ENCODE measurements at places on chromosomes 1 and 21.

GRCh38 chr1:165650981-165651625 is 20.1 kb downstream of the MGST3 start:
- DNase-seq: no peak

- peak; percentile 17 for DNase-seq
Observed at GRCh38 chr1:88773540-88774150, 89.6 kb downstream of the PKN2 start.

DNA sequence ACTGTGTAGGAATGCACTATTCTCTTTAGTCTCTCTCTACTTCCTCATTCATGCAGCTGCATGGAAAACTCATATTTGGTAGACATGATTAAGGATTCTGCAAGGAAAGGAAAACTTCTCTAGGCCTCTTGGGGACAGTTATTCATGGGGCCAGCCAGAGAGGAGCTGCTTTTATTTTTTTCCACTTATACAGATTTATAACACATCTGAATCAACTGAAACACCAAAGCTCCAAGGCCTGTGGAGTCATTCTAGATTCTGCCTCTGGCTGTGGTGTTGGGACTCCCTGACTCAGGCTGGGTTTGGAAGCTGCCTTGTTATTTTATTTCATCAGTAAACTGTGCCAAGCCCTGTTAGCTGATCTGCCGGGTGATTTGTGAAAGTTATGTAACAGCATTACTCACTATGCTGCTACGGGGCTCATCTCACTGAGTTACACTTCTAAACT is 83.9 kb upstream of the EDEM3 start:
- peak; percentile 97 for DNase-seq

GRCh38 chr1:205591522-205592351 is 40.1 kb downstream of the ELK4 start:
- peak; percentile 89 for DNase-seq

DNA sequence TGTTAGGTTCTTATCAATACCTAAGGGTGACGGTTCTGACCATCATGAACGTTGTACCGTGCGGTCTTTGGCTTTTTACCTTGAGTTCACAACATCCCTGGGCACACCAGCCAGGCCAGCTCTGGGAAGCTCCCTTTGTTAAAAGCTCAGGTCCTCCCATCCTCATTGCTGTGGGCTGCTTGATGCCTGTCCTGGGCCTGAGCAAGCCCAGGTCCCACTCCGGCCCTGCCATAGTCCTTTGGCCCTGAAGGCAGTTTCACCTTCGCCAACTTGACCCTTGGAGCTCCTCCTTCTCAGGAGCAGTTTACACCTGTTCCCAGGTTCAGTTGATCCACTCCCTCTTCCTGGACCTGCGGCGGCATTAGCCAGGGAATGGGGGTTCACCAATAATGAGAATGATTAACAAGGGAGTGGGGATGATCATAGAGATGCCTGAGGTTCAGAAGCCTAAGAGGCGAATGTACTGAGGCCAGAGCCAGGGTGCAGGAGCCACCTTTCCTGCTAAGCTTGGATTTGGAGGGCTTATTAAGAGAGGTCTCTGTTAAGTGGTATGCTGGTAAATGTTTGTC is 40.2 kb downstream of the DHCR24 start:
- DNase-seq: no peak

GRCh38 chr21:43275421-43276211 is 106.8 kb downstream of the CRYAA start:
- DNase-seq: no peak

GRCh38 chr1:17624611-17625233 is 85.2 kb downstream of the ARHGEF10L start:
- DNase-seq: peak; percentile 75

DNA sequence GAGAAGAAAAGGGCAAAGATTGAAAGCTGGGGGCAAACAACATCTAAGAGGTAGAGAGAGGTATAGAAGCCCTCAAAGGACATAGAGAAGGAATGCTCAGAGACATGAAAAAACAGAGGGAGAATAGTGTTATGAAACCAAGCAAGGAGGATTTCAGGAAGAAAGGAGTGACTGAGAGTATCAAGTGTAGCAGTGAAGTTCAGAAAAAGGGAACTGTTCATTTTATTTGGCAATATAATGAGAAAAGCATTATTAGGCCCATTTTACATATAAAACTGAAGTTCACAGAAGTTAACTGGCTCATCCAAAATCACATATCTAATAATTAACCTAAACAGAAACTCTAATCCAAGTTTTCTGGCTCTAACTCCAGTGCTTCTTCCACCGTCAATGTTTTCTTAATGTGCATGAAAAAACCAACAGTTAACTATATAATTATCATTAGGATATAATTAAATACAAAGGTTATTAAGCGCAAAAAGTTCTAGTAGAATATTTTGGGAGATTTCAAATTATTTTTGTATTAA is 17.7 kb downstream of the NEXN start:
- no peak for DNase-seq

- DNase-seq: no peak
Observed at GRCh38 chr1:206932177-206932576, 10.4 kb upstream of the FCMR start.

- DNase-seq: no peak
Observed at GRCh38 chr21:44086636-44087425, 20.4 kb upstream of the PWP2 start.

- DNase-seq: no peak
Observed at GRCh38 chr1:15310544-15310943, 63.5 kb downstream of the FHAD1 start.

GRCh38 chr1:211742889-211743529 is 67.6 kb upstream of the NEK2 start:
- no peak for DNase-seq

GRCh38 chr1:201281573-201281972 is 1.7 kb upstream of the PKP1 start:
- DNase-seq: no peak

All from AG08395 (cell line).